ENCODE measurements at places on chromosomes 12 and 14.

GRCh38 chr14:53331247-53331646, 178.1 kb upstream of the DDHD1 start:
- peaks cover 8% of the 10 kb centered on the region for H3K4me1 ChIP-seq
- no peaks in the 10 kb centered on the region for H3K36me3 ChIP-seq
- H3K4me3 ChIP-seq: no peak overlapping the region
- no peak overlapping the region for H3K27ac ChIP-seq

- no peak for DNase-seq
- peaks cover 4% of the 10 kb centered on the region for H3K36me3 ChIP-seq
- H3K27ac ChIP-seq: no peak overlapping the region
- H3K4me1 ChIP-seq: no peaks in the 10 kb centered on the region
- H3K27me3 ChIP-seq: no peaks in the 10 kb centered on the region
- no peak overlapping the region for H3K4me3 ChIP-seq
These were observed 16.1 kb upstream of the CRACR2A start for GRCh38 chr12:3768911-3769447.

DNA sequence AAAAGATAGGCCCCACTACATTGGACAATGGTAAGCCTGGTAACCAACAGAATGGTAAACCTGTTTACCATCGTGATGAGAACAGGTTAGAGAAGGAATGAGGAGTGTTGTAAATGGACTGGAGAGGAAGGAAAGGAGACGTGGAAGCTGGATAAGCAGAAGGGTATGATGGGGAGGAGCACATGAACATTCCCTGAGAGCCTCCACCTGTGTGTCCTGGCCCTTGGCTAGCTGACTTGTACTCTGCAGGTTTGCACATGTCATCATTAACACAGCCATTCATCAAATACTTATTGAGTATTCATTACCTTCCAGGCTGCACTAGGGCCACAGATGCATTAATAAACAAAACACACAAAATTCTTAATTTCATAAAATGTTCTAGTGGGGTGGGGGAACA, 4.3 kb upstream of the IL26 start:
- H3K27ac ChIP-seq: no peak overlapping the region
- no peaks in the 10 kb centered on the region for H3K27me3 ChIP-seq
- H3K4me1 ChIP-seq: no peaks in the 10 kb centered on the region
- DNase-seq: no peak

DNA sequence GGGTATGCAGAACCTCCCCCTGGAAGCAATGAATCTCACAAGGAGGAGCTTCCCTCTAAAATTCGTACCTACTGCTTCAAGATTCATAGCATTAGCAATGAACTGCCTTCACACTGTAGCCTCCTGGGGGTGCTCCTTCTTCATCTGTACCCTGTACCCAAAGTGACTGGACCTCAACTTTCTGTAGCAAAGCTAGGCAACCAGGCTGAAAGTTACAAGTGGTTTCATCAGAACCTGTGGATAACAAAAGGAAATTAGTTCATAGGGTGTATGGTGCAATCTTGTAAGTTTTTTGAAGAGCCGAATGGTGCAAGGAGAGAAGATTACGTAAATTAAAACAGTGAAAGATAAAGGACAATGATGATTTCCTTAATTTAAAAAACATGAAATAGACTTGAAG, 1541.7 kb upstream of the FLRT2 start:
- H3K4me1 ChIP-seq: no peaks in the 10 kb centered on the region
- H3K36me3 ChIP-seq: no peaks in the 10 kb centered on the region
- no peak overlapping the region for H3K4me3 ChIP-seq

DNA sequence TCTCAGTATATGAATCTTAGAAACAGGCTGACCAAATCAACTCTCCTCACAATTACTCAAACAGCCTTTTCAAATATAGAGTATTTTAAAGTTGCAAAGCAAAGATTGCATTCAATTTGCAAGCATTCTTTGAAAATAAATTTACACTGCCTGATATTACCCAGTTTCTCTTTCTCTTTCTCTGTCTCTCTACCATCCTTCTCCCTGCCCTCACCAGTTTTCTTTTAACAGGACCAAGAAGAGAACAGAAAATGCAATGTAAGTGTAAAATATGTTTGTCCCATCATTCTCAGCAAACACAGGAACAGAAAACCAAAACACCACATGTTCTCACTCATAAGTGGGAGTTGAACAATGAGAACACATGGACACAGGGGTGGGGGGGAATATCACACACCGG, 520.3 kb upstream of the USP15 start:
- H3K27me3 ChIP-seq: no peaks in the 10 kb centered on the region
- no peak overlapping the region for H3K4me3 ChIP-seq
- H3K27ac ChIP-seq: no peak overlapping the region

DNA sequence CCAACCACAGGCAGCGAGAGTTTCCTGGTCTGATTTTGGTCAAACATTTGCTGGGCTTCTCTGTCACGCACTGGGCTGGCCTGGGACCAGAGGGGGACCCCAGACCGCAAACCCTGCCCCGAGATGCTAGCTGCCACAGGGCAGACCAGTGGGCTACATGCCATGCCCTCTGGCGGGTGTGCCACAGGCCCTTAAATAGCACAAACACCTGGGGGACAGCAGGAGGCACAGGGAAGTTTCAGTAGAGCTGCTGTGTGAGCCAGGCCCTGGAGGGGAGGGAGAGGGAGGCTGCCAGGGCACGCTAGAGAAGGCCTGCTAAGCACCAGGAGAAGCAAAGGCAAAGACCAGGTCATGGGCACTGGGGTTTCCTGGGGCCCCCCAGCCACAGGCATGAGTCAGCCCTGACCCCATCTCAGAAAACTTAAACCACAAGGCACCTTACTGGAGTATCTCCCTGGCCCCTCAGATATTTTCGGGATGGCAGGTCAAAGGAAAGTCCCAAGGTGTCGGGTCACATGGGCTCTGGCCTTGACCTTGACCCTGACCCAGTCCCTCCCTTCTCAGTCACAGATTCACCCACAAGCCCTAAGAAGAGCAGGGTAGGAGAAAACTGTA, 29.2 kb downstream of the ITPK1 start:
- H3K27ac ChIP-seq: no peak overlapping the region
- peaks cover 5% of the 10 kb centered on the region for H3K4me1 ChIP-seq
- H3K36me3 ChIP-seq: peaks cover 6% of the 10 kb centered on the region
- DNase-seq: no peak
- no peaks in the 10 kb centered on the region for H3K27me3 ChIP-seq

DNA sequence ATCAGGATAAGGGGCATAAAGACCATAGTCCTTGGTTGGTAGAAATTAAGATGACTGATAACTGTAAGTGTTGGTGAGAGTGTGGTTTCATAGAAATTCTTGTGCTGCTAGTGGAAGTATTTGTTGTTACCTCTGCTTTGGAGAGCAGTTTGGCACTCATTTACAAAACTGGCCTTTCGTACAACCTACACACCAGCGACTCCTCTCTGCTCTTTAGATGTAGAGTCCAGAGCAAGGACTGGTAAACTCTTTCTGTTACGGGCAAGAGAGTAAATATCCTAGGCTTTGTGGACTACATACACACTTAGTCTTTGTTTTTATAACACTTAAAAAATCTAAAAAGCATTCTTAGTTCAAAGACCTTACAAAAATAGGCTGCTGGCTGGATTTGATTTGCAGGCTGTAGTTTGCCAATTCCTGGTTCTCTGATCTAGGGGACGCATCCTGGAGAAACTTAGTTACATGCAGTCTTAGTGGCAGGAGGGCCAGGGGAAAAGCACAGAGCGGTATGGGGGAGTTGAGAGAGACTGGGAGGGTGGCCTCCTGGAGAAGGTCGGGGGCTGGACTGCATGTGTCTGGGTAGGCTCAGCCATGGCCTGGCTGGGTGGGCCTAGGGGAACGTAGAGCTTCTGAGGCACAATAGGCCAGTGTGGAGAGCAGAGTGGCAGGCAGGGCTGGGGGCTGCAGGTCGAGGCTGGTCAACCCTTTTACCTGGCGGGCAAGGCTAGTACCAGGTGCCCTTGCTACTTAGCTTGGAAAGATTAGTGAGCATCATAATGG, 55.3 kb upstream of the AMN start:
- no peaks in the 10 kb centered on the region for H3K4me1 ChIP-seq
- H3K27me3 ChIP-seq: no peaks in the 10 kb centered on the region
- no peaks in the 10 kb centered on the region for H3K36me3 ChIP-seq
- H3K4me3 ChIP-seq: no peak overlapping the region
- no peak for DNase-seq

GRCh38 chr12:52615912-52616311, 2.4 kb downstream of the KRT73 start:
- H3K4me3 ChIP-seq: no peak overlapping the region
- no peaks in the 10 kb centered on the region for H3K4me1 ChIP-seq
- DNase-seq: peak; percentile 18
- H3K27me3 ChIP-seq: no peaks in the 10 kb centered on the region
- no peaks in the 10 kb centered on the region for H3K36me3 ChIP-seq

- no peak overlapping the region for H3K27ac ChIP-seq
- peaks cover 3% of the 10 kb centered on the region for H3K36me3 ChIP-seq
- H3K27me3 ChIP-seq: no peaks in the 10 kb centered on the region
- H3K4me1 ChIP-seq: peaks cover 2% of the 10 kb centered on the region
These were observed 10.5 kb downstream of the TM7SF3 start for GRCh38 chr12:27003421-27004381.

DNA sequence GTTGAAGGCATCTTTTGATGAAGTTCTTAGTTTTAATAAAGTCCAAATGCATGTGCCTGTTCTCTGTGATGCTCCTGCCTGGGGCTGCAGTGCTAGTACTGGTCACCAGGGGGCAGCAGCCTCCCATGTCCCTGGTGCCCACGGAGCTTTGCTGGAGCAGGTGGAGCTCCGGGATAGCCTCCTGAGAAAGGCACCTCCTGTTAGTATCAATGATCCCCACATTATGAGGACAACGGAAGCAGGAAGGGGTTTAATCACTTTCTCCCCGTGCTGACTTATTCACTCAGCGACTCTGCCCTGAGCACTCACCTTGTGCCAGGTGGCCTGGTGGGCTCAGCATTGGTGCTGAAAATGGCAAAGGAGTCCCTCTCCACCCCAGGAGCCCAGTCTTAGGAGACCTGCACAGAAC, 123.0 kb upstream of the PZP start:
- H3K4me3 ChIP-seq: no peak overlapping the region
- no peak overlapping the region for H3K27ac ChIP-seq
- H3K4me1 ChIP-seq: no peaks in the 10 kb centered on the region
- no peaks in the 10 kb centered on the region for H3K27me3 ChIP-seq
- peak; percentile 87 for DNase-seq

DNA sequence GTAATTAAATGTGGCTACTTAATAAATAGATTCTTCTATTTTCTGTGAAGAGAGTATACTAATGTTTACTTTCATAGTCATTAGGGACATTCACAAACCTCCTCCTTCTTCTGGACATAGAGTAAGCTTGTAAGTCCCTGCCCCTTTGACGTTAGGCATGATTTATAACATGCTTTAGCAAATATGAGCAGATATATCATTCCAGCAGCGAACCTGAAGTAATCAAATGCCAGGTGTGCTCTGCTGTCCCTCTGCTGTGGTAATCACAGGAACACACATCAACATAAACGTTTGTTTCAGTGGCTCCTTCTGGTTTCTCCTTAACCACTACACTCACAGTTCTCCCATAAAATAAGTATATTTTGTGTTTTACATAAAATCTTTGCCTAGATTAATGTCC, 961.8 kb downstream of the FLRT2 start:
- H3K27ac ChIP-seq: no peak overlapping the region
- no peaks in the 10 kb centered on the region for H3K36me3 ChIP-seq
- H3K27me3 ChIP-seq: no peaks in the 10 kb centered on the region
- no peaks in the 10 kb centered on the region for H3K4me1 ChIP-seq
- no peak overlapping the region for H3K4me3 ChIP-seq

- DNase-seq: peak; percentile 87
- no peaks in the 10 kb centered on the region for H3K4me1 ChIP-seq
- H3K27ac ChIP-seq: no peak overlapping the region
- H3K36me3 ChIP-seq: no peaks in the 10 kb centered on the region
- no peak overlapping the region for H3K4me3 ChIP-seq
- H3K27me3 ChIP-seq: no peaks in the 10 kb centered on the region
These were observed 3.6 kb upstream of the CLEC4E start for GRCh38 chr12:8544295-8544694.

DNA sequence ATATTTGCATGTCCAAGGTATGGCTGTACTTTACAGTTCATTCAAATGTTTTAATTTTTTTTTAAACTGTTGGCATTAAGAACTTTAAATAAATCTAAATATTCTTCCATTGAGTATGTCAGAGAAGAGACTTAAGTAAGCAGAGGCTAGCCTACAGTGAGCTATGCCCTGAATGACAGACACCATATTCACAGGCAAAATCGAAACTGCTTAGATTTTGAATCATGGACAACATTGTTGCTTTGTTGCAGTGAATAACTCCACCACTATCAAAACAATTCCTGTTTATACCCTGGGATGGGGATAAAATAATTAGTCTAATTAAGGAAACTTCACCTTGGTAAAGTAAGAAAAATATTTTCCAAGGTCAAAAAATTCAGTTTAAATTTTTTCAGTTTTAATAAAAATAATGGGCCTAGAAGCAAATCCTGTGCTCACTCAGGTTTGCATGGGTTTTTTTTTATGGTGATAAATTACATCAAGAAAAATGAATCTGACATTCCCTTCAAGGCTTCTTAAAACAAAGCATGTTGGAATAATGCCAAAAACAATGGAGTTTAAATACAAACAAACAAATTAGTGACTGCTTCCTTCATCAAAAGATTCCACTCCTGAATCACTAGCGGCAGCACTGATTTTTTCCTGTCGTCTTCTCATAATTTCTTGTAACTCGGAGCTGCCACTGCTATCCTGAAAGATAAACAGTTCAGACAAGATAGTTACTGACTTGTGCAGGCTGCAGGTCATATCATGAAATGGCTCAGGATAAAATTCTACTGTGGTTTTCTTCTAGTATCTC, 168.2 kb downstream of the EPS8 start:
- no peaks in the 10 kb centered on the region for H3K4me1 ChIP-seq
- peaks cover 8% of the 10 kb centered on the region for H3K36me3 ChIP-seq
- no peak for DNase-seq
- no peak overlapping the region for H3K4me3 ChIP-seq
- H3K27me3 ChIP-seq: no peaks in the 10 kb centered on the region
- H3K27ac ChIP-seq: no peak overlapping the region

GRCh38 chr12:33589576-33590114, 150.0 kb upstream of the SYT10 start:
- H3K4me1 ChIP-seq: peaks cover 13% of the 10 kb centered on the region
- H3K36me3 ChIP-seq: no peaks in the 10 kb centered on the region
- no peak overlapping the region for H3K4me3 ChIP-seq
- H3K27ac ChIP-seq: no peak overlapping the region
- H3K27me3 ChIP-seq: no peaks in the 10 kb centered on the region
- DNase-seq: no peak

GRCh38 chr12:68911197-68911718, 21.7 kb downstream of the CPM start:
- H3K27ac ChIP-seq: no peak overlapping the region
- no peaks in the 10 kb centered on the region for H3K4me1 ChIP-seq
- DNase-seq: no peak
- no peaks in the 10 kb centered on the region for H3K36me3 ChIP-seq

- DNase-seq: no peak
- H3K27ac ChIP-seq: no peak overlapping the region
- H3K4me3 ChIP-seq: no peak overlapping the region
These were observed 207.7 kb upstream of the SLC16A7 start for GRCh38 chr12:59388176-59388575.

Measured in H9 (cell line).